ENCODE measurements at places on chromosomes 6 and 20.

DNA sequence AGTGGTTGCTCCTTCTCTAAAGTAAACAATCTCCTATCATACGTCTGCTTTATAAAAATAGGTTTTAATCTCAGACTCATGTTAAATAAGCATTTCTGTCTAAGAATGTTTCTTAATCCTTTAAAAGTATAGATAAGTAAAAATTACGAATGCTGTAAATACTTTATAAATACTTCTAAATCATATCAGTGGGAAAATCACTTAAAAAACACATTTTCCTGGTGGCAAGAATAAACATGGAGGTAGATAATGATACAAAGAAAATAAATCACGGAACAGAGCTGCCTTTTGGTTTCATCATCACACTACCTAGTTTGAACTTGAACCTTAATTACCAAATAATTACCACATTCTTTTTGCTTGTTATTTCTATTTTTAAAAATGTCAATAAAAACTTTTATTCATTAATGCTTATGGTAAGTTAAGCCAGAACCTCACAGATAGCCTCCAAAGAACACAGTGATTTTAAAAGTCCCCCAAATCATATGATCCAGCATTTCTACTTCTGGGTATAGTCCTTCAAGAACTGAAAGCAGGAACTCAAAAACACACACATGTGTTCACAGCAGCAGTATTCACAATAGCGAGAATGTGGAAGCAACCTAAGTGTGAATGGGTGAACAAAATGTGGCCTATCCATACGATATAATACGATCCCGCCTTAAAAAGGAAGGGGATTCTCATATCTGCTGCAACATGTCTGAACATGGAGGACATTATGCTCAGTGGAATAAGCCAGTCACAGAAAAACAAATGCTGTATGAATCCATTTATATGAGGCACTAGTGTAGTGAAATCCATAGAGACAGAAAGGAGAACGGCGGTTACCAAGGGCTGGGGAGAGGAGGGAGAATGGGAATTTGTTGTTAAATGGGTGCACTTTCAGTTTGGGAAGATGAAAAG, 72.4 kb downstream of the SLC22A23 start:
- DNase-seq, result no peak

GRCh38 chr6:99543968-99544367, 24.5 kb downstream of the CCNC start:
- DNase-seq, result no peak

DNA sequence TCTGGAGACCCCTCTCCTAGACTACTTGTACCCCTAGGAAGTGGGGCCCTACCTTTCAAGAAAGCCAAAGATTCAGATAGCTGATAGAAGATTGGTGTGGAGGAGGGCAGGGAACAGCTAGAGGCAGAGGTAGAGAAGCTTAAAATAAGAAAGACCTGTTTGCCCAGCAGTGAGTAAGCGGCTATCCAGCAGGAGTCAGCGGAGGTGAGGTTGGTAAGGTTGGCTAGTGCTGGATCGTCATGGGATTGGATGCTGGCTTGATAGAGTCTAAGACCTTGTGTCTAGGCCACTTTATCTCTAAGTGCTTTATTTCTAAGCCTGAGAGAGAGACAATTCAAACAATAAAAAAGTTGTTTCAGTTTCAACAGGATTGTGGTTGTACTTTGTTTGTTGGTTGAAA, 19.1 kb downstream of the ANKS1A start:
- no peak for DNase-seq

GRCh38 chr20:3646651-3647050, 16.5 kb downstream of the GFRA4 start:
- no peak for DNase-seq

GRCh38 chr6:27545271-27546046, 72.6 kb upstream of the ZNF184 start:
- DNase-seq, result peak; percentile 65

- DNase-seq, result no peak
These were observed 20.8 kb downstream of the SLC24A3 start for GRCh38 chr20:19232997-19233794.

- no peak for DNase-seq
These were observed 46.6 kb upstream of the EZR start for GRCh38 chr6:158865769-158866168.

- no peak for DNase-seq
These were observed 158.4 kb downstream of the ANKRD60 start for GRCh38 chr20:58069796-58070663.

DNA sequence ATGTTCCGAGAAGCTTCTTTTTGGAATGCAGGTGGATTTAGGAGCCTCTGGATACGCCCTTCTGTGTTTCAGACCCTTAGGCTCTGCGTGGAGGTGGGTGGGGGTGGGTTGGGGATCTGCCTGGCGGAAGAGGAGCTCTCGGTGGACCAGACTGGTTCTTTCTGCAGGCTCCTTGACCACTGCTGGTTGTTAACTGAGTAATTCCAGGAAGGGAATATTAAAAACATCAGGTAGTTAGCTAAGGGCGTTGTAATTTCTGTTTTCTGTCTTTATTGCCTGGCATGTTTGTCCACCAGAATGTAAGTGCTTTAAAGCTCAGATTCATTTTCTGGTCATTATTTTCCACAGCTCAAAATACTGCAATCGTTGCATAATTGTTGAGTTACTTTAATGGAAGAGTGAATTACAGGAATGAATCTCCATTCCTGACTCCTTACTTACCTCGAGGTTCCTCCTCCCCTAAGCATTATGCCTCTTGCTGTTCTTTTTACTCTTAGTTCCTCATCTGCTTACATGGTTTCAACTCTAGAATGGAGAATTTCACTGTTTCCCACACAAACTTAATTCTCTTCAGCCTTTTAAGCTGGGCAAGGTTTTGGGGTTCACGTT, 5.9 kb downstream of the CDYL start:
- DNase-seq, result no peak

DNA sequence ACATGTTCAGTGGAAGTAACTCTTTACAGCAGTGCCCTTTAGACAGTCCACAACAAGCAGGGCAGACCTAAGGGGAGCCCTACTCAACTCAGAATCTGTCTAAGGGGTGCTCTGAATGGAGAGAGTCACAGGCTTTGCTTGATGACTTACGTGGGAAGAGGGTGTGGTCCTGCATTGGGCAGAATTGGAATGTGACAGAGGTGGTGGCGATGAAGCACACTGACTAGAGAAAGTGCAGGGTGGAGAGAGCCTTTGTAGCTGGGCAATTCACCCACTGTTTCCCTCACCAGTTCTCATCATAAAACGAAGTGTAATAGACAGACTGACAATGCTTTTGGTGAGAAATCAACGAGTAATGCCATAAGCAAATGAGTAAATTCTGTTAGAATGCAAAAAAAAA, 11.2 kb downstream of the TP53INP2 start:
- DNase-seq, result no peak

GRCh38 chr6:141388666-141389065, 744.1 kb upstream of the GJE1 start:
- no peak for DNase-seq

DNA sequence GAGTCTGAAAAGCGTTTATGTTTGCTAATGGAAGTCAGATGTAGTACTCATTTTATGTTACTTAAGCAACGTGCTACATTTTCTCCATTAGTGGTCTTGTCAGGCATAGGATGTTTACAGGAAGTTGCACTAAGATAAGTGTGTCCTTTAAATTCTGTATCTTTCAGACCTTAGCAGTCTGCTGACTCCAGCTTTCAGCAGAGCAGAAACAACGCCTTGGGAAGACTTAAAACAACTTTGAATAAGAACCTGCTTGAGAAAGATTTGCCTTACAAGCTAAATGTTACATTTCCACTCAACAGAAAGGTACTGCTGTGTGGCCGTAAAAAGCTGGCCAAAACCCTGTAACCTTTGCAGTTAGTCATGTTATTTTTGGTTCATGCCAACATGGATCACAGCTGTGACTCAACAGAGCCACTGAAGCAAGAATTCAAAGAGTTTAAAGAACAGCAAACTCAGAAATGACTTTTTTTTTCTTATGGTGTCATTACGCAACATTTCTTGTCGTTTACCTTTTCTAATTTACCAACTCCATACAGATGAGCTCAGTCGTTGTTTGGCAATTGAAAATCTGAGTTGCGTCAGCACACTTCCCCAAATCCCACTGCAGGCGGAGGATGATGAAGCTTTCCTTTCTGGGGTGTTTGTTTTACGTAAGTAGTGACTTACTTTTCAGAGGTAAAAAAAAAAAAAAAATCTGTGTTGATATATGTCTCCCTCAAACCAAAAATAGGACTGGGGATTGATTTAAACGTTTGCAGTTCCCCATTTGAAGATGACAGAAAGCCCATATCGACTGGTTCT, 27.9 kb upstream of the BMP6 start:
- peak; percentile 13 for DNase-seq

GRCh38 chr6:56106231-56106630, 141.1 kb downstream of the COL21A1 start:
- no peak for DNase-seq

GRCh38 chr20:50194831-50195523, 4.3 kb downstream of the CEBPB start:
- DNase-seq, result no peak

- DNase-seq, result no peak
These were observed 28.8 kb downstream of the MYT1 start for GRCh38 chr20:64193058-64193457.

DNA sequence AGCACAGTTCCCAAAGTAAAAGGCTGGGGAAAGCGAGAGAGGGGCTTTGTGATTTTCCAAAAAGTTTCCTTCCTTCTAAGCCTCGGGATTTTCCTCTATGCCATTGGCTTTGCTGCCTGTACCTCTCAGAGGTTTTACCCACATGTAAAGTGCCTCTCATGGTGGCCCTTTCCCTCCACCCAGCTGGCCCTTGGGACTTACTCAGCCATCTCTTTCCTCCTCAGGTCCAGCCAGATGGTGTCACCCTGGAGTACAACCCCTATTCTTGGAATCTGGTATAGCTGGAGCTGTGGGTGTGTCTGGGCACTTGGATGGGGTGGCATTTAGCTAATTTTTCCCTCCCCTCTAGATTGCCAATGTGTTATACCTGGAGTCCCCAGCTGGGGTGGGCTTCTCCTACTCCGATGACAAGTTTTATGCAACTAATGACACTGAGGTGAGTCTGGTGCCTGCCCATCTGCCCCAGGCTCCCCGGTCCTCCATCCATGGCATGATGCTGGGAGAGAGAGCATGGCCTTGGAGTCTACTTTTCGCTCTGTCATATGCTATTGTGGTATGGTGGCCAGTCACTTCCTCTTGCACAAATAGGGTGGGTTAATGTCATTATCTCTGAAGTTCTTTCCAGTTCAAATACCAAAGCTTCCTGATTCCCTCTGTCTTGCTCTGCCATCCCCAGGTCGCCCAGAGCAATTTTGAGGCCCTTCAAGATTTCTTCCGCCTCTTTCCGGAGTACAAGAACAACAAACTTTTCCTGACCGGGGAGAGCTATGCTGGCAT, 1.1 kb downstream of the CTSA start:
- DNase-seq, result peak; percentile 73

GRCh38 chr6:160252073-160252813, 6.4 kb downstream of the SLC22A2 start:
- DNase-seq, result no peak

DNA sequence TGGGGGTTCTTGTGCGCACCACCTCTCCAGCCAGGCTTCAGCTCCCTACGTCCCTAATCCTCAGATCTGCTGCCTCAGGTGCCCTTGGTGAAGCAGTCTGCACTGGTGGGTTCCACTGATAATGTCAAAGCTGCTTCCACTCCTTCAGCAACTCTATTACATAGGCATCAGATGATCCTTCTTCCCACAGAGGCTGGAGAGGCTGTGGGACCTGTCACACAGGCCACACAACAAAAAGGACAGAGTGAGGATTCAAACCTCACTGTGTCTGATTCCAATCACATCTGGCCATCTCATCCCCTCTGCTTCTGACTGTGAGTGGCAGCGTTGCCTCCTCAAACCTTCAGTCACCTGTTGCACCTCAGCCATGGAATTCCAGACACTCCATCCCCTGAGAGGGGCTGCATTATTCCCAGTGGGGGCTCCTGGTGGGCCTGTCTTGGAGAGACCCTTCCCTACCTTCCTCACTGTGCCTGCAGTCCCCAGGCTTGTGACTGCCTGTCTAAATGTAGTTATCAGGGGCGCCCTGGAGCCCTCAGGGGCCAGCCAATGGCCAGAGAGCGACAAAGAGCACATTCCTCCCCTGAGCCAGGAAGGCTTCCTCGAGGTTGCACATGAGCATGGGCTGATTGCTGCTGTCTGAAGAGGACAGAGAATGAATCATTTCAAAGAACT, 211.4 kb upstream of the ECI2 start:
- no peak for DNase-seq

DNA sequence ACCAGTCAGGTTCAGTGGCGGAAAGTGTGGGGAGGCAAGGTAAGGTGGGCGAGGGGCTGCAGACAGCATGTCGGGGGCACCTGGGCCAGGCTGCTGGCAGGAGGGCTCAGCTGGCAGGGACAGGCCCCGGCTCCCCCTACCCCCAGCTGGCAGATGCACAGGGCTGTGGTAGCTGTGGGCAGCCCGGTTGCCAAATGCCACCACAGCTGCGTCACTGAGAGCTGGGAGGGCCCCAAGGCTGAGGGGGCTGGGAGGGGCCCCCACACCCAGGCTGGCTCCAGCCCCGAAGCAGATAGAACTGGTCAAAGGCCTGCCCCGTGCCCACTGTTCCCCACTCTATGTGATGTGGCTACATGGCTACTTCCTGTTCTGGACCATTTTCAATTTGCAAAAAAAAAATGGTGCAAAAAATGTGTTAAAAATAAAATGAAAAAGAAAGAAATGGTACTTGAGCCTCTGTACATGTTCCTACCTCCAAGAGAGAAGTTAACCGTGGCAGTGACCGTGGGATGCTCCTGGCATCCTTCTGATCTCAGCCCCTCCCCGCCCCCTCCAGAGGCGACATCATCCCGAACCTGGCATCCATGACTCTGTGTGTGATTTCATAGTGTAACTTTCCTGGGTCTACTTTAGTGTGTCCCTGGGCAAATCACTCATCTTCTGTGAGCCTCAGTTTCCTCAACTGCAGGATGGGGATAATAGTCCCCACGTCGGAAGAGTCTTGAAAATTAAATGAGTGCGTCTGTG, 64.4 kb downstream of the UBE2V1 start:
- DNase-seq, result no peak

DNA sequence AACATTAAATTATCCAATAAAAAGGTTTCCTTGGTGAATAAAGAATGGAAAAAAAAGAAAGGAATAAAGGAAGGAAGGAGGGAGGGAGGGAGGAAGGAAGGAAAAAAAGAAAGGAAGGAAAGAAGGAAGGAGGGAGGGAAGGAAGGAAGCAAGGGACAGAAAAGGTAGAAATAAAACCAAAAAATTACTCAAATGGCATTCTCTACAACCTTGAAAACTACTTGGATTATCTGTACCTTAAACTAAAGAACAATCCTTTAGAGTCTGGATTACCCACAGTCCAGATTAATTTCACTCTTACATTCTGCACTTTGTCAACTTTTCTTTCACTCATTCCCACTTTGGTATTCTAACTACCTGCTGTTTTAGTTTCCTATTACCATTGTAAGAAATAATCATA, 361.8 kb upstream of the ADGRB3 start:
- DNase-seq, result no peak

DNA sequence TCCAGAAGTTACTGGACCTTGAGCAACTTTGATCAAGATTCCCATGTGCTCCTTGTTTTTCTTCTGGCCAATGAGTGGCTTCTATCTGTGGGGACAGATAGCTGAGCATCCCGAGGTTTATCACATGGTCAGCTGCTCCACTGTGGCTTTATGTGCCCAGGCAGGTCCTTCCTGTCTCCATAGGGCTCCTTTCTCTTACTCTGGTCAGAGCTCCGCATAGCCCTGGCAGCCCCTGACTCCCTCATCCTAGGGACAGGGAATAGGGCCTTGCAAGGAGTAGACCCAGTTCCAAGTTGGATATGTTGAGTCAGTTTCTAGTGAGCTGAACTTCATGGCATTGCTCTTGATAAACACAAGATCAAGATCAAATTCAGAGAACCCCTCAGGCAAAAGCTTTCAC, 6.4 kb upstream of the MAS1L start:
- no peak for DNase-seq

- DNase-seq, result no peak
These were observed 49.2 kb downstream of the TOMM6 start for GRCh38 chr6:41836660-41837052.

All from HTR-8/SVneo (cell line).